ENCODE measurements at places on chromosomes 5 and 9. TPM values are rescaled to one million over a fixed set of nuclear protein-coding genes. Genes with fewer than 3 reads are reported as not detected.

The CDC20B gene
- total RNA-seq, result not detected

The C7 gene
- total RNA-seq, result not detected

The PAX5 gene
- total RNA-seq, result 0.94 TPM

The BASP1 gene
- 1.6 TPM for total RNA-seq
